SW480 (cell line): ENCODE measurements at places on chromosomes 3 and 15.
A peak's percentile ranks its signal among the peaks of the same experiment; 100 is the strongest.

- no peak for DNase-seq
Measured at GRCh38 chr15:49875392-49875791, 243.6 kb downstream of the ATP8B4 start.

DNA sequence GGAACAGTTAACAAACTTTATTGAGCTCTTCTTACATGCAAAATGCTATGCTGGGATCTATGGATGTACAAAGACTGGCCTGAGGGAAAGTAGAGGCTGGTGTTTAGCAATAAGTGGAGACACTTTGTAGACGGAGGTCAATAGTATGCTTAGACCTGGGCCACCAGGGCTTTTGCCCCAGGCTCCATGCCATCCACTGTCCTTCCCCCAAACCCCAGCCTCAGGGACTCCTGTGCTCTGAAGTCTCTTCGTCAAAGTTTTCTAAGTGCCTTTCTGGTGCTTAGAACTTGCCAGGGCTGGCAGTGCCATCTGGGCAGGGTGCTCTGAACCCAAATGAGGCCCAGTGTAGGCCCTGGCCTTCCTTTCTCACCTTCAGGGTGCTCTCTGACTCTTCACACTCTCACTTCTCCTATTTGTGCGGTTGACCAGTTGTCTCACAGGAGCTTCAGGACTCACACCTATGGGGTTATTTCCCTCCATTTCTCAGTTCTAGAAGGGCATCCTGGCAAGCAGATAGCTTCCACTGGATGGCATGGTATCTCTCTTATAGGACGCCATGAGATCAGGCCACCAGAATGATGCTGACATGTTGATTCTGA is 21.8 kb upstream of the KCNAB1 start:
- no peak for DNase-seq

- DNase-seq: no peak
Measured at GRCh38 chr15:49439678-49440395, 16.8 kb downstream of the FGF7 start.

- no peak for DNase-seq
Measured at GRCh38 chr3:58214484-58215316, 3.9 kb upstream of the DNASE1L3 start.

GRCh38 chr15:63352808-63353207 is 28.8 kb downstream of the CA12 start:
- no peak for DNase-seq

DNA sequence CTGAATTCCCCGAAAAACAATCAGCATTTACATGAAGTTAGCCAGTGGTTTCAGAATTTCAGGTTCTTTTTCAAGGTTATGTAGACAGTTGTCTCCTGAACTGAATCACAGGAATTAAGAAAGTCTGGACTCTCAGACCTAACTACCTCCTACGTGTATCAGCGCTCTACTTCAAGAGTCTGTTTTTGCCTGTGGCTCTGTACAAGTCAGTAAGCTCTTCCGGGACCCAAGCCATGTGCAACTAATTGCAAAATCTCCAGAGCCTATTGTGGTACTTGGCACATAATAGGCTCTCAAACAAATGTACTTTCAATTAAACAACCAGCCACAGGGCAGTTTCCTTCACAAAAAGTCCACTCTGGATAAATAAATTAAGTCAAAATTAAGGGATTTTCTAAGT is 414.2 kb downstream of the PDCD6IP start:
- DNase-seq: no peak

DNA sequence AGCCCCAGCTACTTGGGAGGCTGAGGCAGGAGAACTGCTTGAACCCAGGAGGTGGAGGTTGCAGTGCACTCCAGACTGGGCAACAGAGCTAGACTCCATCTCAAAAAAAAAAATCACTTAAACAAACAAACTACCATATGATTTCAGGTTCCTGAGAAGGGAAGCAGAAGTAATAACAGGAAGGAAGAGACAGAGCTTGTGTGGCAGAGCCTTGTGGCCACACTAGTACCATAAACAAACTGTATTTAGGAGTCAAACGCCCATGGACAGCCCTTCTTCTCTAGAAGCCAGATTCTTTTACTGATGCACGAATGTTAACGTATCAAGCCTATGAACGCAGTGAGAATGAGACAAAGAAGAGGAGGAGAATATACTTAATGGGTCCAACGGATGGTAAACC is 12.0 kb downstream of the MTMR10 start:
- no peak for DNase-seq

DNA sequence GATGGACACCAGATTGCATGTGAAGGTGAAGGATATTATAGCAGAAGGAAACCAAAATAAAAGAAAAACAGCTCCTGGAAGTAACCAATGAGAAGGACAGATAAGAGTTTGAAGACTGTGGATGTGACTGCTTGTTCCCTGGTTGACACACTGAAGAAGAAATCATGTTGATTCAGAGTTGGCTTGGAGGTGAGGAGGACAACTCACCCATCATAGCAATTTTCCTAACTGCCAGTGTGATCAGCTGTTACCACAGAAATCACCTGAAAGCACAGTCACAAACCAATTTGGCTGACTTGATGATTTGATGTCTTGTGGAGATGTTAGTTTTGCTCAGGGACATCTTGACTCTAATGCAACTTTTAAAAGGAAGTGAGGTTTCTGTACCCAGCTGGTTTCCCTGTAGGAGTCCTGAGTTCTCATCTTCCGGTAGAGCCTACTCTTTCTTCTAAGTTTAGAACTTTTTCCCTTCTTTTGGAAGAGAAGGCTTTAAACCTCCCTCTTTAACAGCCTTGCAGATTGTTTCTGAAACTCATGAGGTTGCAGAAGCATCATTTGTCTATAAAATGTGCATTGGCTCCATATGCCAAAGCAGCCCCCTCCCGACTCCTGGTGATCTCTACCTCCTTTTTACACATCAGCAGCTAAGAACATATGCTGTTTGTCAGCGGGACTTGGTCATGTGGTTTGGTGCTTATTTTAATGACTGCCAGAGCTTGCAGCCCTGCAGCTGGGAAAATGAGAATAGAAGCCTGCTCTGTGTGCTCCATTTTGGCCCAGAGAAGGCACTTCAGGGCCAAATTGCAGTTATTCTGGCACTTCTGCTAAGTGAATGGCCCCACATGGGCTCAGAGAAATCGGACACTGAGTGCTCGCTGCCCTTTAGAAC is 10.3 kb downstream of the ATG7 start:
- DNase-seq: no peak

DNA sequence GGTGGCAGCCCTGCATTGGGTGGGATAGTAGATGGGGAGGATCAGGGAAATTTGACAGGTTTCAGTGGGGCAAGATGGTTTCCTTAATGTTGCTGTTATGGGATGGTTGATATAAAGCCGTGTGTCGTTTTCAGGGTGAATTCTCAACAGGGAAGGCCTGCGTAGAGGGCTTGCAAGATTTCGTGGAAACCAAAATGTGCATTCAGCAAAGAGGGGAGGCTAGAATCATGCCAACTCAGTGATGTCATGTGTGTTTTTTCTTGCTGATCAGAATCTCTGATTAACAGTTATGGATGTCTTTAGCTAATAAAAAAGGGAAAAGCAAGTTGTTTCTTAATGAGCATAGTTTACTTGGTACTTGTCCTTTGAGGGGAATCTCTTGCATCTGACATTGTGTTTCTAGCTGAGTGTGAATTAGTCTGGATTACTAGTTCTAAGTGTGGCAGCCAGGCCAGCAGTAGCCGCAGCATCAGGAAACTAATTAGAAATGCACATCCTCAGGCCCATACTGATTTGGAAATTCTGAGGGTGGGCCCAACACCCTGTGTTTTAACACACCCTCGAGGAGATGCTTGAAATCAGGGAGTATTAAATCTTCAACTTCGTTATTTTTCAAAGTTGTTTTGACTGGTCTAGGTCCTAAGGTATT is 24.8 kb downstream of the MRAS start:
- no peak for DNase-seq

DNA sequence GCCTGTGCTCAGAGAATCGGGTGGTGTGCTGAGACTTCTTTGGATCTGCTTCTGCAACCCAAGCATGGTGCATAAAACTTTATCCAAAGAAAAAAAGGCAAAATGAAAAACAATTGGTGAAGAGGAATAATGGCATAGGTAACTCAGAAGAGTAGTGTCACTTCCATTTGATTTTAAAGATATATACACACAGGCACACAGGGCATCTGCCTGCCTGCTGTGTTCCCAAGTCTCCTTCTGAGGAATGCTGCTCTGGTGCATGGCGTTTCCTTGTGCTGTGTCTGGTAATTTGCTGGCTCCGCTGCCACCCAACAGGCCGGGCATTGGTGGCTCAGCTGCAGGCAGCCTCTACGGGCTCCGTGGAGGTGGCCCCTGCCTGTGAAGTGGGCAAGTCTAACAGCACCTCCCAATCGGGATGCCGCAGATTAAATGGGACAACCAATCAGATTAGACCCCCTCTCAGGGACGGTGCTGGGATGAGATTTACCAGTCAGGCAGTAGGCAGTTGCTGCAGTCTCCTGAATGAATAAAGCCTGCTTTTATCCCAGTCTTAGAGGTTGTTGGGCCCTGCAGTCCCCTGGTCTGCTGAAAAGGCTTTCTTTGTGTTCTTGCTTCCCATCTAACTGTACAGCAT is 253.7 kb upstream of the RASGRP1 start:
- DNase-seq: no peak

DNA sequence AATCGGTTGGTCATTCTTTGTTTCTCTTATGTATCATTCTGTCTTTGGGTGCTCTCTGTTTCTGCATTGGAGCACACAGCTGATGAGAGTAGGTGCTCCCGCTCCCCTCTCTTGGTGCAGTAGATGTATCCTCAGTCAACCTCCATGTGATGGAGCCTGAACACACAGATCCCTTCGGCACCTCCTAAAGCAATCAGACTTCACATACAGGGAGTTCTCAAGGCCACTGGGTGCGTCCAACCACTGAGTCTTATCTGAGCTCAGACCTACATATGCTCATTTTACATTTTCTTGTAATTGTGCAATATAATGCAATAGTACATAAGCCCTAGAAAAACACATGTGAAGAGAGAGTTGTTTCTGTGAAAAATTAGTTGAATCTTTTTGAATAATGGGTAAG is 198.1 kb upstream of the ATP10A start:
- no peak for DNase-seq

DNA sequence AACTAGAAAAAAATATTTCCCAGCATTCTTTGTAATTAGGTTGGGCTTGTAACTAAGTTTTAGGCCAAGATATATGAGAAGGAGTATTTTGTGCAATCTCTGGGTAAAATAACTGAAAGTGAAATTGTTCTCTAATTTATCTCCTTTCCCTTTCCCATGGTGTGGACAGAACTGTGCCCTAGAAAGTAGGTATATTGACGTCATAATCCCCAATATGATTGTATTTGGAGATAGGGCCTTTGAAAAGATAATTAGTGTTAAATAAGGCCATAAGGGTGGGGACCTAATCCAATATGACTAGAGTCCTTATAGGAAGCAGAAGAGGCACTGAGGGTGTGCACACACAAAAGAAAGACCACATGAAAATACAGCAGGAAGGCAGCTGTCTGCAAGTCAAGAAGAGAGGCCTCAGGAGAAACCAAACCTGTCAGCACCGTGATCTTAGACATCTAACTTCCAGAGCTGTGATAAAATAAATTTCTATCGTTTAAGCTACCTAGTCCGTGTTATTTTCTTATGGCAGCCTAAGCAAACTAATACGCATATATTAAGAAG is 106.6 kb downstream of the KCNH8 start:
- DNase-seq: no peak

GRCh38 chr3:187799942-187800641 is 54.8 kb upstream of the BCL6 start:
- no peak for DNase-seq

DNA sequence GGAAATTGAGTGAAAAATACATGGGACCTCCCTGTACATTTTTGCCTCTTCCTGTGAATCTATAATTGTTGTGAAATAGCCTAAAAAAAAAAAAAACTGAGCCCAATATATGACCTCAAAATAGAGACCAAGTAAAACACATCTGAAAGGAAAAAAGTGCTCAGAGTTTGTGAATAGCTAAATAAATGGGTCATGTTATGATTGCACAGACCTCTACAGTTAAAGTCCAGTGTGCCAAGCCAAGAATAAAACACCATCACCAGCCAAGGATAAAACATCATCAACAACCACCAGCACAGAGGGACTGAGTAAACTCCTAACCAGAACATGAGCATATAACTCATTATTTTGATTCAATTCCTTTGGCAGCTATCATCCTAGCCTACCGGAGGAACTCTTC is 115.6 kb upstream of the AGTR1 start:
- no peak for DNase-seq

DNA sequence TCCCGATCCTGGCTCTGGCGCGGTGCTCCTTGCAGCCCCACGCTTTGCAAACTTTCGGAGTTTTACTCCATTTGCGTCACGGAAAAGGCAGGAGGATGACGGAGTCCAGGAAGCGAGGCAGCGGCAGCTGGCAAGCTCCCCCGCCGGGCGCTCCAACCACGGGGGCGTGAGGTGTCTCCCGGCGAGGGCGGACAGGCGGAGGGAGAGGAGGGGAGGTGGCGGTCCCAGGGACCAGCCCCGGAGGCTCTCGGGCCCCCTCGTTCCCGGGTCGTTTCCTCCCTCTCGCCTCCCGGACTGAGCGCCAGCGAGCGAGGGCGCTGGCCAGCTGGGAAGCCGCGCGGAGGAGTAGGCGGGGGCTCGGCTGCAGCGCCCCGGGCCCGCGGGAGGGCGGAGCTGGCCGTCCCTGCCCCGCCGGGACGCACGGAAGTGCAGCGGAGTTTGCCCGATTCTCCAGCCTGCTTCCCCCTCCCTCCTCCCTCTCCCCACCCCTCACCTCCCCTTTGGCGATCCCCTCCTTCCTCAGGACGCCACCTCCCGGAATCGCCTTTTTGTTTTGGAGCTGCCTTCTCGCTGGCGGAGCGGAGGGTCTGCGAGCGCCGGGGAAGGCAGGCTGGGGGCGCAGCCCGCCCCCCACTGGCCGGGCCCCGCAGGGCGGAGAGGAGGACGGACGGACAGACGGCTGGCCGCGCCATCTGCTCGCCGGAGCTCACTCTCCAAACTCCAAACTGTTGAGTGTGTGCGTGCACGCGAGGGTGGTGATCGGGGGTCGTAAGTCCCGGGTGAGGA is at the start of gene SNX33:
SNX33 (plus strand) TSS at position 543 of the 786 bp plus-strand sequence. CDS start 1,191 bp downstream, outside the sequence.
- DNase-seq: peak; percentile 60

DNA sequence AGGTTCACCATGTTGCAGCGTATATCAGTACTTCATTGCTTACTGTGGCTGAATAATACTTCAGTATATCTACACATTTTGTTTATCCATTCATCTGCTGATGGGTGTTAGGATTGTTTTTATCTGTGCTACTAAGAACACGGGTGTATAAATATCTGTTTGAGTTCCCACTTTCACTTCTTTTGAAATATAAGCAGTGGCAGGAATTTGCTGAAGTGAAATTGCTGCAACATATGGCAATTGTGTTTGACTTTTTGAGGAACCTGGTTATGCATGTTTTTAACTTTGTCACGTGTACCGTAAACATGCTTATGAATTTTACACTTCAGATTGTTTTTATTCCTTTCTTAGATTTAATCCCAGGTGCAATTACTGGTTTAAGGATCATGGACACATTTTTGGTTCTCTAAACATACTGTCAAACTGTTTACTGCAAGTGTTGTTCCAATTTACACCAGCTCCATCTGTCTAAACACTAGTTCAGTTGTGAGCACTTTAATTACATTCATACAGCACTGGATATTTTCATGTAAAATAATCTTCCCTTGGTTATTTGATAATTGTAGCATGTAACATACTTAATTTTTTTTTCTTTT is 23.1 kb downstream of the TRAK1 start:
- no peak for DNase-seq

- no peak for DNase-seq
Measured at GRCh38 chr15:35139822-35140221, 54.7 kb upstream of the NANOGP8 start.

- DNase-seq: peak; percentile 18
Measured at GRCh38 chr3:194277104-194277785, 73.9 kb downstream of the CPN2 start.

GRCh38 chr3:27633224-27633545 is 88.9 kb downstream of the EOMES start:
- DNase-seq: peak; percentile 43
